Stimulated activated CD8-positive, alpha-beta memory T cell treated with anti-CD3 and anti-CD28 coated beads, Interleukin-2, amount 100 ng/mL, for 48 hours (primary cell): ENCODE measurements at places on chromosomes 11 and 22.

DNA sequence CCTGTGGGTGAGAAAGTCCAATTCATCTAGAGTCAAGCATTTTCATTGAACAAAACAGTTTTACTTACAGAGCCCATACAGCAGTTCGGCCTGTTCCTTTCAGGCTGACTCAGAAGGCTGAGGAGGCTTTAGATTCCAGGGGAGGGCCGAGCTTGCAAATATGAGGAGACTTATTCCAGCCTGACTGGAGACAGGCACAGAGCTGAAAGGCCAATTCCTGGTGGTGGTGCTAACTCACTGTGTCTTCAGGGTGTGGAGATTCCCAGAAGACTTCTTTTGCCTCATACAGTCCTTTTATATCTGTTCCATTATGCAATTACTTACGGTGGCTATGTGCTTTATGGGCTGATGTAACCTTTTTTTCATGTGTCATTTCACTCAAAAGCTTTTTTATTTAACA lies at the start of gene OR51E2:
TSS of gene OR51E2 (minus strand) at position 269 of the 400 bp plus-strand sequence. CDS start 15,142 bp downstream, outside the sequence.
- DNase-seq: no peak

DNA sequence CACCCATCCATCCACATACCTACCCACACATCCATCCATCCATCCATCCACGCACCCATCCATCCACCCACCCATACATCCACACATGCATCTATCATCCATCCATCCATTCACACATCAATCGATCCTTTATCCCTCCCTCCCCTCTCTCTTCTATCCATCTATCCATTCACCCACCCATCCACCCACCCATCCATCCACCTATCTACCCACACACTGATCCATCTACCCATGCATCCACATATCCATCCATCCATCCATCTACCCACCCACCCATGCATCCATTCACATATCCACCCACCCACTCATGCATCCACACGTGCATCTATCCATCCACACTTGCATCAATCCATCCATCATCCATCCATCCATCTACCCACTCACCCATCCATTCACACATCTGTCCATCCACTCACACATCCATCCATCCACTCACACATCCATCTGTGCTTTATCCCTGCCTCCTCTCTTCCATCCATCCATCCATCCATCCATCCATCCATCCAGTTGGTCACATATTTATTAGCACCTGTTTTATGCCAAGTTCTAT lies 366.1 kb downstream of the CTTN start:
- no peak for DNase-seq

- no peak for DNase-seq
These were observed 293.6 kb upstream of the MTNR1B start for GRCh38 chr11:92675810-92676209.

DNA sequence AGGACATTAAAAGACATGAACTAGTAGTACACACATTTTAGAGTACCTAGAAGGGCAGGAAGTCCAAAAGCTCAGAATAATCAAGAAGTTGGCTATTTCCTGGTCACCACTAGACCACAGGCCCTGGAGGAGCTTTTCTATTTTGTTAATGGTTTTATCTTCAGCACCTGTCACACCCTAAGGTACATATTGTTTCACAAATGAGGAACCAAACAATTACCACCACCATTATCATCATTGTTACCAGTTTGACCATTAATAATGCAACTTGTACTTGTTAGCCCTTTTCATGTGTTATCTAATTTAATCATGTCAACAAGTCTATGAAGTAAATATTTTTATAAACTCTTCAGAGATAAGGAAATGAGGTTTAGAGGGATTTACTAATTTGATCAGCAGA lies 4.9 kb downstream of the MRPL48 start:
- no peak for DNase-seq

DNA sequence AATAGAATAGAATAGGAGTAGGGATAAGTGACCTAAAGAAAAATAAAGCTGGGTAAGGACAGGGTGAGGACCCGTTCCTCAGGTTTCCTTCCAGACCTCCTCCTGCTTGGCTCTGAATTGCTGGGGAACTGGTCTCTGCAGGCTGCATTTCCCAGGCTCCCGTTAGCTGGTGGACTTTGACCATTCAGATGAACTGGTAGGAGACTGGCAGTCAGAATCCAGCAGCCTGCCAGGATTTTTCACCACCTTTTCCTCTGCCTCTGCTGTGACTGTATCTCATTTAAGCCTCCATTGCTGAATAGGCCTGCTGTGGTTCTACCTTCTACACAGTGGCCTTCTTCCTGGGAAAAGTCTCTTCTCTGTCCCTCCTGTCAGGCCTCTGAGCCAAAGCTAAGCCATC lies 24.6 kb upstream of the SMPD1 start:
- DNase-seq: no peak

- DNase-seq: no peak
These were observed 7.2 kb downstream of the WT1 start for GRCh38 chr11:32427935-32428664.

DNA sequence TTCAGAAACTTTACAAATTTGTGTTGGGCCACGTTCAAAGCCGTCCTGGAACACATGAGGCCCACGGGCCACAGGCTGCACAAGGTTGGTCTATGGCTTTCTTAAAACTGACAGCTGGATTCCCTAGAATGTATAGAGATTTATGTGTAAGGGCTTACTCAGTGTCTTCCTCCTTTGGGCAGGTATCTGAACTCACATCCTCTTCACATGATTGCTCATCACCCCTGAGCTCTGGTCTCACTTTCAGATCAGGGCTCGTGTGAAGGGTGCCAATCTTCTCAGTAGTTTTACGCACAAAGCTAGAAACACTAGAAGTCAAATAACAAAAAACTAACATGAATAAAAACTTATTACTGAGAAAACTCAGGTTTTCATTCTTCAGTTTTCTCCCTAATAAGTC lies 27.1 kb downstream of the HPS5 start:
- DNase-seq: no peak
